Colonic mucosa (tissue), 4 donors: ENCODE measurements at places on chromosomes 6 and 20.
A peak's percentile ranks its signal among the peaks of the same experiment; 100 is the strongest.

GRCh38 chr6:27374824-27375612, 13.5 kb upstream of the ZNF391 start:
- peak; percentile 86 for DNase-seq

GRCh38 chr6:18485660-18486435, 98.7 kb downstream of the RNF144B start:
- no peak for DNase-seq

DNA sequence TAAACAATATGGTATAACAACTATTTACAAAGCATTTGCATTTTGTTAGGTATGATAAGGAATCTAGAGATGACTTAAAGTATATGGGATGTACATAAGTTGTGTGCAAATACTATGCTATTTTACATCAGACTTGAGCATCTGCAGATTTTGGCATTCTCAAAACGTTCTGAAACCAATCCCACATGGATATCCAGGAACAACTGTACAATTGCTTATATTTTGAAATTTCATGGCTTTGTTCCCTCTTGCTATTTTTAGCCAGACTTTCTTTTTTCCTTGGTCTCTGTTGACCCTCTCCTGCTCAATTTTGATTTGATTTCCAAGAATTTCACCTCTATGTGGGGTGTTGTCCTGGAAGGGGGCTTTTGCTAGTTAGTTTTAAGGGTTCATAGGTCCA, 32.9 kb upstream of the UST start:
- no peak for DNase-seq

- no peak for DNase-seq
These were observed 39.2 kb downstream of the MYLIP start for GRCh38 chr6:16168121-16168520.

DNA sequence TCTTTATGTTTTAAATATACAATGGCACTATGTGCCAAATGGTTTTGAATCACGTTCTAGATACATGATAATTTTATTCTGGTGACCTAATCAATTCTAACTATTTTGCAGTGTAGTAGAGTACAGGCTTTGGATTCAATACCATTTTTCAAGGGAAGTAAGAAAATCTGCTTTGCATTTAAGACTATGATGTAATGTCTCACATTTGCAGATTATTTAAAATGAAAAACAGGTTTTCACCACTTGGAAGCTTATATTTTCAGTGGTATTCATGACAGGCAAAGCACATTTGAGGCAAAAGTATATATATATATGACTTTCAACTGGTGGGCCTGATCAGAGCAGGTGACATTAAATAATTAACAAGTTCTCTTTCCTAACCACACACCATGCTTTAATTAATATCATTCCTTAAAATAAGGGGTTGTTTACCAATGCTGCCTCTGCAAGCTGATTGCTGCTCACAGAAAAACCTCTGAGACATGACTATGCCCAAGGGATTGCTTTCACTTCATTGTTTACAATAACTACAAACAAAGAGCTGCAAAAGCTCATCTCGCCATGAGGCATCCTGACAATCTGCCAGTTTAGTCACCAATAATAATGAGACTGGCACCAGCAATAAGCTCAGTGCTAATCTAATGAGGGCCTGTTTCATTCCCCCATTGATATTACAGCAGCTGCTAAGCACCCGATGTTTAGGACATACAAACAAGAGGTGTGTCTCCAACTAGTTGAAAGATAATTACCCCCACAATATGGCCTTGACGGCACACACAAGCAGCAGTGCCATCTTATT, 1176.0 kb upstream of the GJE1 start:
- no peak for DNase-seq

- no peak for DNase-seq
These were observed 3.7 kb upstream of the TXNDC5 start for GRCh38 chr6:7914311-7914710.

GRCh38 chr6:27517928-27518787, 45.3 kb upstream of the ZNF184 start:
- peak; percentile 33 for DNase-seq

DNA sequence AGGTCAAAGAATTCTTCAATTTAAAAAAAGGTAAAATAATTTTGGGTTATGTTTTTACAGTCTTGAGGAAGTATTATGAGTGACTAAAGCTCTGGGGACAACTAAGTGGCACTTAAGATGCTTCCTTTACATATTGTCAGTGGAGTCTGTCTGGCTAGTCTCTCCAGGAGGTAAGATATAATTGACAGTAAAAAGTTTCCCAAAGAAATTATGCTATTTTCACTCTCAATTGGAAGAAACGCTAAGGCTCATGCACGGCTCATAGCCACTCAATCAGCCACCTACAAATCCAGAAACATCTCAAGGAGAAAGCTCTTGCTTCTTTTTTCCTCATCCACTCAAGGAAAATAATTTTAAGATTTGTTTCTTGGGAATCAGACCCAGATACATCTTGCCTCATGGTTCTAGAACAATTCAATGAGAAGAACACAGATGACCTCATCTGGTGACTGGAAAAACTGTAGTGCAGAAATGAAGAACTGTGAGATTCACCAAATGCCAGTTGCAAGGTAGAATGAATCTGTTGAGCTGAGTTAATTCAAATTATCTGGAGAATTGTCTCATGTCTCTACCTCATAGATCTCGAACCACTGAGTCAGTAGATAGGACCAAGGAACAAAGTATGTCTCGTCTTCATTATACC, 252.9 kb downstream of the TPBG start:
- DNase-seq: no peak

DNA sequence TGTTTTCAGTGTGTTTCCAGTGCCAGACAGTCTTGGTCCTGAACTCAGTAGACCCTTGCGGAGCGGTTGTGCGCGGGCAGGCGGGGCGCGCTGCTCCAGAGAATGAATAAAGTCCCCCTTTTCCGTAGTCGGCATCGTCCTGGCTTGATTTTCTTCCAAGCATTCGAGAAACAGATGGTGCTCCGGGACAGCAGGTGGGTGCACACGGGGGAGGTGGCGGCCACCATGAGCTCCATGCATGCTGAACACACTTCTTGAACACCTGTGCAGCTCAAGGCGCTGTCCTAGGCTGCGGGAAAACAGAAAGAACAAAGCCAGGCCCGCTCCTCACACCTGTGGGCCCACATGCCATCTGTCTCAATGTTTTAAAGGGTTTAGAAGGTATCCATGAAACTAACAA, 125.2 kb downstream of the TAF4 start:
- no peak for DNase-seq

DNA sequence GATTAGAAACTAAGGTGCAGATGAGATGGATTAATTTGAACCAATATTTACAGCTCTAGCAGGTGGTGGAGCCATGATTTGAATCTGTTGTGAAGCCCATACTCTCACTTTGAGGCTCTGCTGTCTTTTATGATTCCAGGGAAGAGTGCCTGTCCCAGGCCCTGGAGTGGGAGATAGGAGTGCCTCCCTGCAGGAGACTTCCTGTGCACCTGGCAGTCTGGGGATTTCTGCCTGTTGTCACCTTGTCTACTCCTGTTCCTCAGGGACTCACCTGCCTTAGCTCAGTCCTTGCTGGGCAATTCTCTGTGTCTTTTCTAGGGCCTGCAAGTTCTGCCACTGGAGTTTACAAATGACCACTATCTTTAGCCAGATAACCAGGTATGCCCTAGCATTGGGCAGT, 46.3 kb downstream of the SCAND1 start:
- no peak for DNase-seq

DNA sequence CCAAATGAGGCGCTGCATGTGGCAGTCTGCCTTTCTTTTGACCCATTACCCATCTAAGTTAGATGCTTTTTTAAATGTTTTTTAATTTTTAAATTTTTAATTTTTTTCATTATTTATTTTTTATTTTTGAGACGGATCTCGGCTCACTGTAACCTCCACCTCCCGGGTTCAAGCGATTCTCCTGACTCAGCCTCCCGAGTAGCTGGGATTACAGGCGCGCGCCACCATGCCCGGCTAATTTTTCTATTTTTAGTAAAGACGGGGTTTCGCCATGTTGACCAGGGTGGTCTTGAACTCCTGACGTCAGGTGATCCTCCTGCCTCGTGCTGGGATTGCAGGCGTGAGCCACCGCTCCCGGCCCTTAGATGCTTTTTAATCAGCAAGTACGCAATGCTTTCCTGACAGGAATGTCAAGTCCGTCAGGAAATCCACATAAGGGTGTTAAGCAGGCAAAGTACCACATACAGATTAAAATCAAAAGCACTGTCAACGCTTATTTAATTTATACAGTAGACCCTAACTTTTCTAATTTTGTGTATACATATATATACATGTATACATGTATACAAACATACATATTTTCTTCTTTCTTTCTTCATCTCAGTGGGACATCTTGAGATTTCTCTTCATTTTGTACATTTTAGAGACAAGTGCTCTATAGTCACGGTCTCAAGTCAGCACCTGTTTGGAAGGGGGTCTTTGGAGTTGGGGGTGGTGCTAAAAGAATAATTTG, 995 bp upstream of the GSTA4 start:
- peak; percentile 45 for DNase-seq

DNA sequence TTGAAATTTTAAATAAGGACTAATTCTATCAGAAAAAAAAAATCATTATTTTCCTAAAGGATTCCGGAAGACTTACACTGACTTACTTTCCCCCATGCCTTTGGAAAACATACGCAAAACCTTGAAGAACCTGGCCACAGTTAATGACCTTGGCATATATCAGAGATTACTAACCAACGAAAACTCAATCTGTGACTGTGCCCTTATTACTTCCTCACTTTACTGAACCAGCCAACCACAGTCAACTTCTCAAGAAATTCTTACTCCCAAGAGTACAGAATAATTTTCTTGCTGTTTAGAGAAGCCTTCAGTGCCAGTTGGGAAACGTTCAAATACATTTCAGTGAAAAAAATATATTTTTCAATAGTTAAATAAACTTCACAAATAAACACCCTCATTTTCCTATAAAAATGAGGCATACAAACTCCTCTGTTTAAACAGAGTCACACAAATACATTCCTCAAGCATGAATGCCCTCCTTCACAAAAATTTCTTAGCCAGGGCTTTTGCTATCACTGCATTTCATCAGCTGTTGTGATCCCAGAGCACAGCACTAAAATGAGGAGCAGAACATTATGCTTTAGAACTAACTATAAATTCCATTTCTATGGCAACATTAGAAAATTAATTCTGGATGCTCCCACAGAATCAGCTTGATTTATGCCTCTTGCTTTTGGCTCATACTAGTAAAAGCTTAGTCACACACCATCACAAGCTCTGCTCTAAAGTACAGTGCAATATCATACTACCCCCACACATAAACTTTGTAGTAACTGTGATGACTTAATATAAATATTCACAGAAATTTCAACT, 117.6 kb downstream of the DST start:
- DNase-seq: no peak

DNA sequence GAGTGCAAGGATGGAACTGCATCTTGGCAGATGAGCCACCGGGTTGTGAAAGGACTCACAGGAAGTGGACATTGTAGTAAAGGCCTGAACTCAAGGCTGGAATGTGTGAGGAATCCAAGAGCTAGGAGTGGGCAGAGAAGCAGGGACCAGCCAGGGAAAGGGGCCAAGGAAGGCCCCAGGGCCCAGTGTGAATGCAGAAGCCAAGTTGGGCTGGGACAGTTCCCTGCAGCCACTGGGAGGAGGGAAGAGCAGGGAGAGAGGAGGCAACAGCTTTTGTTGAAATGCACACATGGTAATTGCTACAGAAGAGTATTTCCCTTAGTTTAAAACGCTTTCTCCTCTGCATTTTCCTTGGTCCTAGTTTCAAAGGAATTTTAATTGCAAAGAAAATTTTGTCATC, 34.6 kb downstream of the CDH22 start:
- no peak for DNase-seq

- no peak for DNase-seq
These were observed 14.5 kb downstream of the SNRNP48 start for GRCh38 chr6:7604506-7604905.

DNA sequence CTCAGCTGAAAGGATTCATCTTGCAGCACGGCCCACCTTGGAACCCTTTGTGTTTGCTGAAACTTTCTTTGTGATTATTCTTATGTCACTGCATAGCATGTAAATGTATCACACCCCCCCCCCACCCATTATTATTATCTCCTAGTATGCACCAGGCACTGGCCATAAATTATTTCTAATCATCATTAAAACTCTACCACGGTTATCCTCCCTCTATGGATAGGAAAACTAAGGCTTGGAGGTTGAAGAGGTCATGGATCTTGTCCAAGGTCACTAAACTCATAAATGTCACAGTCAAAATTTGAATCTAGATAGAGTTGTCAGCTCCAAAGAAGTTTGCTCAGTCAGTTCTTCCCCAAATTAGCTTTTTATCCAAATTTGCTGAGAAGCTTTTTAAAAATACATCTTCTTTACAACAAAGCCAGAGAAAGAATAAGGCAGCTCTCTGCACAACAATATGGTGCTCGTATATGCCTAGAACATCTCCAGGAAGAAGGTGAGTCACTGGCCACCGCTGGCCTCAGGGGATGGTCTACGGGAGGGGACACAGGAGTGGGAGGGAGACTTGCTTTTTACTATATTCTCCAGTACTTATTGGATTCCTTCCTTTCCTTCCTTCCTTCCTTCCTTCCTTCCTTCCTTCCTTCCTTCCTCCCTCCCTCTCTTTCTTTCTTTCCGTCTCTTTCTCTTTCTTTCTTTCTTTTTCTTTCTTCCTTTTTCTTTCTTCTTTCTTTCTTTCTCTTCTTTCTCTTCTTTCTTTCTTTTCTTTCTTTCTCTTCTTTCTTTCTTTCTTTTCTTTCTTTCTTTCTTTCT, 134.5 kb downstream of the VEGFA start:
- no peak for DNase-seq

DNA sequence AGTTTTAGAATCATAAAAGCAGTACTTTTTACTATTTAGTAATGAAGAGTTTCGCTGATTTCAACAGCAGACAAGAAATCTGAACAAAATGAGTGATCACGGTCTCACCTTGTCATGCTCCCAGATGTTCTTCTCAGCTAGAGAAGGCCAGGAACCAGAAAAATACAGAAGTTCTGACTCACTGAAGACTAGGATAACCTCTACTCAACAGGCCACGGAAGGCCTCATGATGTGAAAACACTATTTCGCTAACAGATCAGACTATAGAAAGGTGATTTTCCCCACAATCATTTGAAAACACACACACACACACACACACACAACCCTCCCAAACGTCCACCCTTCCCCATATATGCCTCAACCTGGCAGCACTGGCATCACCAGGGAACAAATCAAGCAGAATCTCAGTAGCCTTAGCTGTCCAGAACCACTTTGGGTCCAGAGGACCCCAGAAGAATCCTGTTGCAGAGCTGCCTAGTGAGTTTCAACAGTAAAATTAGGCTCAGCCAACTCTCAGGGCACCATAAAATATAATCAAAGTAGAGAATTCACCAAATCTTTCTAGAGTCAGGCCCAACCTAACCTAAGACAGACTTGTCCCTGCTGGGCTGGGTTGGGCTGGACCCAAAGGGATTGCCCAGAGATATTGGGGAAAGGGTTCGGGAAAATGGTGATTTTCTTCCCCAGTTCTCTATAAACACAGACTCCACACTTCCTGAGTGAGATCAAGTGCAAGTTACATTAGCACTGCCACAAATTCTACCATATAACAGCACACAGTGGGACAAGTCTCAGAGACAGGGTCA, 7.9 kb downstream of the EXOC2 start:
- no peak for DNase-seq
